ENCODE measurements at places on chromosomes 16 and 17.

DNA sequence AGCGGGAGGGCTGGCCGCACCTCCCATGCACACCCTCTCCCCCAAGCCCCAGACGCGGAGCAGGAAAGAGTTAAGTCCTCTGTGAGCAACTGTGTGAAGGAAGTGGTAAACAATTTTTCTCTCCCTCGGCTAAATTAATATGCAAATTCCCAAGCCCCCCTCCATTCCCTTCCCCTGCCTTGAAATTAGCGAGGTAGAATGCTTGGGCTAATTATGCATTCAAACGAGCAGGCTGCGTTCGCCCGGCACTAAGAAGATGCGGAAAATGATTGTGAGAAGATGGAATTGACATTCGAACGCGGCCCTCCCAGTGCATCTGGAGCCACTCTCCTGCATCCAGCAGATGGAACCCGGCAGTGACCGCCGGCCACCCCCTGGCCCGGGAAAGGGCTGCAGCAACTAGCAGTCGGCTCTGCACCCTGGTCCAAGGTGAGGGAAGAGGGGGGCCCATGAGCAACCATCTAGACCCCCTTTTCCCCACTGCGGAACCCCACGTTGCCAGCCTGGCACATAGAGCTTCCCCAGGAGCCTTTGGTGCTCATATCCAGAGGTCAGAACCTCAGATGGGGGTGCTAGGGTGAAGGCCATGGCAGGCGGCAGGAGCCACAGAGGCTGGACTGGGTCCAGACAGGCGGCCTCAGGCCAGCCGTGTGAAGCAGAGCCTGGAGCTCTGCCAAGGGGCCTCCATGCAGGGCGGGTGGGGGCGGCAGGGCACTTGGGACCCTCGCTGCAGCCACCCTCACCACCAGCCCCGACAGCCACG is 49.1 kb upstream of the ACSF3 start:
- no peak overlapping the region for H3K27ac ChIP-seq
- no peaks in the 10 kb centered on the region for H3K36me3 ChIP-seq
- peak; percentile 53 for DNase-seq
- no peaks in the 10 kb centered on the region for H3K4me1 ChIP-seq
- H3K4me3 ChIP-seq, result no peak overlapping the region

DNA sequence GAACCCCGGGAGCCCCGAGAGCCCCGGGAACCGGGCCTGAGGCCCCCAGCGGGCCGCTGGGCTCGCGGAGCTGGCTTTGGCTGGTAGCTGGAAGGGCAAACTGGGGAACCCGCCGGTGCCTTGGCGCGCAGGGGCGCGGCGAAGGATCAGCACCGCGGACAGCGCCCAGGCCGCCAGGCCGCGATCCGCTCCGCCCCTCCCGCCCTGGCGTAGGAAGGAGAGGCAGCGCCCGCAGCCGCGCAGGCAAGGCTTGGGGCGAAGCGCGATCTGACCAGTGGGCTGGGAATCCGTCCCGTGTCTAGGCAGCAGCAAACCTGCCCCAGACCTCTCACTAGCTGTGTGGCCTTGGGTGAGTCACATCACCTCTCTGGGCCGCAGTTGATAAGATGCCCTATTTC is 331 bp upstream of the CCDC92B start:
- no peak overlapping the region for H3K27ac ChIP-seq
- no peak overlapping the region for H3K4me3 ChIP-seq
- peaks cover 52% of the 10 kb centered on the region for H3K27me3 ChIP-seq
- no peaks in the 10 kb centered on the region for H3K36me3 ChIP-seq

- H3K4me3 ChIP-seq, result no peak overlapping the region
- DNase-seq, result no peak
- no peak overlapping the region for H3K27ac ChIP-seq
- no peaks in the 10 kb centered on the region for H3K4me1 ChIP-seq
These were observed 82.8 kb downstream of the WDR59 start for GRCh38 chr16:74902161-74902560.

DNA sequence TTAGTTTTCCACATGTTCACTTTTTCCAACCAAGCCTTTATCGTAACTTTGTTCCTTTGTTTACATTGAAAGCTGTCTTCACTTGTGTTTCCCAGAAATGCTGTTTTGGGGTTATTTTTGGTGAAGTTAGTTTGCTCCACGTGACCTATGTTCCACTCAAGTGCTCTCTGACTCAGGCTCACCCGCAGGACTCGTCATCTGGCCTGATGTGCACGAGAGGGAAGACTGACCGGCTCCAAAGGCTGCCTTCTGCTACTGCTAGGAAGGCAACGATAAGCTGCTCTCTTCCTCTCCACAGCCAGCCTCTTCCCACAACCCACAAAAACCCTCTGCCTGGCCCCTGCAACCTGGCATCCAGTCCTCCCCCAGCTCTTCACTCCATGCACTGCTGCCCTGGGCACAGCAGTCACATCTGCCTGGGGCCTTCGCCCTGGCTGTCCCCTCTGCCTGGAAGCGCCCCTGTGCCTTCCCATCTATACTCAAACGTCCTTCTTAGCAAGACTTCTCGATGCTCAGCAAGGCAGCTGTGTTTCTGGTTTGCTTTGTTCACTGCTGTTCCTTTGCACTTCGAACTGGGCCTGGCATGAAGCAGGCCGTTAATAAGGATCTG is 28.0 kb downstream of the ZCCHC14 start:
- peak overlapping the region; percentile 33 for H3K4me3 ChIP-seq
- H3K36me3 ChIP-seq, result peaks cover 3% of the 10 kb centered on the region
- no peaks in the 10 kb centered on the region for H3K27me3 ChIP-seq
- H3K4me1 ChIP-seq, result peaks cover 57% of the 10 kb centered on the region

DNA sequence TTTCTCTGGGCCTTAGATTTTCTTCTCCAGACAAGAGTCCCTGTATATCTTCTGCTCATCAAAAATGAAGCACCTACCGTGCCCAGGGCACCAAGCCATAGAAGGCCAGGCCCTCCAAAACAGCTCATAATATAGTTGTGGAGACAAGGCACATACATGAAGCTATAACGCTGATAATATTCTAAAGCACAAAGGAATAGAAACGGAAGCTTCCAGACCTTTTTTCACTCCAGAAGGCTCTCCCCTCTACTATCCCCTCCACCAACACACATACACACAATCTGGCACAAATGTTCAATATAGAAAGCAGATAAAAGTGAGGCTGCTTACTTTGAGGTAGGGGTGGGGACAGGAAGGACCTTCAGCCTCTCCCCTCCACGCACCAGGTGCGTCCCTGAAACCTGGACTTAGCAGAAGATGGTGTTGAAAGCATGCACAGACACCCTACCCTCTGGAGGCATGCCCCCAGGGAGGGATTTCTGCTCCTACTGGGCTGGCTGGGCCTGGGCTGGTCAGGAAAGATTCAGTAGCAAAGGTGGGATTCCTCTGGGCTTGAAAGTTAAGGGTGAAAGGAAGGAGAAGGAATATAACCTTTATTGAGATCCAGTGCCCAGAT is 14.1 kb upstream of the SUPT4H1 start:
- no peaks in the 10 kb centered on the region for H3K4me1 ChIP-seq
- no peaks in the 10 kb centered on the region for H3K27me3 ChIP-seq
- H3K36me3 ChIP-seq, result no peaks in the 10 kb centered on the region
- DNase-seq, result no peak
- no peak overlapping the region for H3K27ac ChIP-seq

GRCh38 chr17:81511804-81512561 is 616 bp downstream of the ACTG1 start:
- H3K4me1 ChIP-seq, result peaks cover 34% of the 10 kb centered on the region
- peaks cover 34% of the 10 kb centered on the region for H3K36me3 ChIP-seq
- H3K4me3 ChIP-seq, result peak overlapping the region; percentile 94
- no peaks in the 10 kb centered on the region for H3K27me3 ChIP-seq

GRCh38 chr16:10663146-10663545 is 31.6 kb downstream of the TEKT5 start:
- no peaks in the 10 kb centered on the region for H3K4me1 ChIP-seq
- H3K27me3 ChIP-seq, result no peaks in the 10 kb centered on the region
- no peak for DNase-seq
- H3K4me3 ChIP-seq, result no peak overlapping the region

- H3K4me3 ChIP-seq, result no peak overlapping the region
- H3K27me3 ChIP-seq, result peaks cover 46% of the 10 kb centered on the region
- no peak for DNase-seq
- no peak overlapping the region for H3K27ac ChIP-seq
- no peaks in the 10 kb centered on the region for H3K36me3 ChIP-seq
- H3K4me1 ChIP-seq, result no peaks in the 10 kb centered on the region
These were observed 6.0 kb downstream of the C1QTNF8 start for GRCh38 chr16:1089822-1090619.

DNA sequence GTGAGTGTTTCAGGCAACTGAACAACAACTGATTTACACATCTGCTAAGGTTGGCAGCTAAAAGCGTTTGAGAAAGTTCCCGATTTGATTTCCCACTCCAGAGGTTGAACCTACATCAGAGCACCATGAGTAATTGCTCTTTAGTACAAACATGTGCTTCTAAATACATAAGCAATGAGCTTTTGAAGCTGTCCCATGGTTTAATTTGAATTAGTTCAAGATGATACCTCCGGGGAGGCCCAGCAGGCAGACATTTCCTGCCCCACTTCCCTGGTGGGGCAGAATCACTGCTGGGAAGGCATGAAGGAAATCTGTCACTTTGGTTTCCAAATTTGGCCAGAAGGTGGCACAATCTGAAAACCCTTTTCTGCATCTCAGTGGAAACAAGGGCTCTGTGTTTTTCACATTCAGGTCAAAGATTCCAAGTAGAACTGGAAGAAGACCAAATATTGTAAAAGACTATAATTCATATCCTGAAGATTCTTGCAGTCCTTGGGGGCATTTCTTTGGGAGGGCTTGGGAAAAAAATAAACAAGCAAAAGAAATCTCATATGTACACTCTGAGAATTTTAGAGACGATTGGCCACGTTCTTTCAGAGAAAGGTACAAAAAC is 176.2 kb upstream of the FAM20A start:
- H3K27ac ChIP-seq, result peak overlapping the region; percentile 52
- H3K36me3 ChIP-seq, result no peaks in the 10 kb centered on the region
- no peaks in the 10 kb centered on the region for H3K4me1 ChIP-seq

DNA sequence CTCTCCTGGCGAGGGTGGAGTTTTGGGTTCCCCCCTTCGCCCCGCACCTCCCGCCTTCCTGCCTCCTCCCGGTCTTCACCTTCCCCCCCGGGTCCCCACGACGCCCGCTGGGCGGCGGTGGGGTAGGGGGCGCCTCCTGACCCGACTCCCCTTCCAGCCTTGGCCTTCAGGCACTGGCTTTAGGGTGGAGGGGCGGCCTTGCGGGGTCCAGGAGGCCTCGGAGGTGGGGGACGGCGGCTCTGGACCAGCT is 2.4 kb downstream of the SLC16A3 start:
- peaks cover 42% of the 10 kb centered on the region for H3K4me1 ChIP-seq
- no peaks in the 10 kb centered on the region for H3K36me3 ChIP-seq
- H3K27ac ChIP-seq, result peak overlapping the region; percentile 91
- H3K27me3 ChIP-seq, result no peaks in the 10 kb centered on the region
- peak overlapping the region; percentile 73 for H3K4me3 ChIP-seq
- no peak for DNase-seq

- no peaks in the 10 kb centered on the region for H3K36me3 ChIP-seq
- no peak for DNase-seq
- no peak overlapping the region for H3K4me3 ChIP-seq
These were observed 71.5 kb upstream of the N4BP1 start for GRCh38 chr16:48681520-48681919.

- H3K4me3 ChIP-seq, result no peak overlapping the region
- no peaks in the 10 kb centered on the region for H3K36me3 ChIP-seq
- H3K27ac ChIP-seq, result no peak overlapping the region
- DNase-seq, result no peak
These were observed 1.7 kb upstream of the DBNDD1 start for GRCh38 chr16:90020838-90021382.

Data from upper lobe of right lung (tissue), 1 donor.